ENCODE measurements at places on chromosomes 3 and 15.

- no peak for DNase-seq
Observed at GRCh38 chr3:127628788-127629466, at the start of gene PODXL2. TSS of gene PODXL2 (plus strand) at chr3:127629185. CDS start at chr3:127629220, 35 bp downstream.

- no peak for DNase-seq
Observed at GRCh38 chr3:114033721-114034120, 22.6 kb downstream of the CCDC191 start.

DNA sequence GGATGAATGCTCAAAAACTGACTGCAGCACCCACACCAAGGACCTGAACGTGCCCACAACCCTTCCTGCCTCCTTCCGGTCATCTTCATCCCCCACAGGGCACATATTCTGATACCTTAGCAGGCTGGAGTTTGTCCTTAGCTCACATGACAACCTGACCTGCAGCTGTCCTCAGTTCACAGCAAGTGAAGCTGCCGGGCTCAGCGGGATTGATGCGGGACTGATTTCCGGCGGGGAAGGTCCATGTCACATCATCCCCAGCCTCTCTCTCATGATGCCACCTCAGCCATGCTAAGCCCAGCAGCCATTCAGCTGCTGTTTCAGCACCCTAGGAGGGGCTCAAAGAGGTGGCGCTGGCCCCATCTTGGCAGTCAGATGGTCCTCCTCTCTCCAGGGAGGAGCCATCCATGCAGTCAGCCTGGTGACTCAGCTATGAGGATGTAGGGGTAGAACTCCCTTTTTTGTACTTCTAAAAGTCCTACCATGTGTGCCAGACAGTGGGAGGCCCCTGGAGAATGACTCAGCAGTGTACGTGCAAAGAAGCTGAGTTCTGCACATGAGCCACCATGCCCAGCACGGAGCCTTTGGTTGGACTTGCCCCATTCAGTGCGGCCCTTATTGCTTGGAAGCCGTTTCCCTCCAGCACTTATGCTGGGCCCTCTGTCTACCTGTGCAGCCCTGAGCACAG lies 9.5 kb downstream of the CA12 start:
- DNase-seq, result no peak

GRCh38 chr3:106514431-106514830 lies 645.6 kb upstream of the CBLB start:
- peak; percentile 59 for DNase-seq

- no peak for DNase-seq
Observed at GRCh38 chr3:56878074-56878473, 76.3 kb upstream of the ARHGEF3 start.

DNA sequence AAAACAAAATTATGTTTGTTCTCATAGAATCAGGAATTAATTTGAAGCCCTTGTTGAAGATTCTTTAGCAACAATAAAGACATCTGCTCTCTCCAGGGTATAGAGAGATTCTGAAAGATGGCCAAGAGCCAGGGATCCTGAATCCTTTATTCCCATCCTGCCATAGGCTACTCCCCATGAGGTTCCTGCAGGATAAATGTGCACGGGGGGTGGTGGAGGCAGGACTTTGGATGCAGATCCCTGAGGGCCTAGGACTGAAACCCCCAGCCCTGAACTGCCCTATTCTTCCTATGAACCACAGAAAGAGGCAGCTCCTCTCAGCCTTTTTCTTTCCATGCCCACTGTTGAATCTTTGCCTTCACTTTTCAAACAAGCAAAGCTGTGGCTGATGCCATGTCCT lies 17.1 kb downstream of the TMEM108 start:
- DNase-seq, result no peak

DNA sequence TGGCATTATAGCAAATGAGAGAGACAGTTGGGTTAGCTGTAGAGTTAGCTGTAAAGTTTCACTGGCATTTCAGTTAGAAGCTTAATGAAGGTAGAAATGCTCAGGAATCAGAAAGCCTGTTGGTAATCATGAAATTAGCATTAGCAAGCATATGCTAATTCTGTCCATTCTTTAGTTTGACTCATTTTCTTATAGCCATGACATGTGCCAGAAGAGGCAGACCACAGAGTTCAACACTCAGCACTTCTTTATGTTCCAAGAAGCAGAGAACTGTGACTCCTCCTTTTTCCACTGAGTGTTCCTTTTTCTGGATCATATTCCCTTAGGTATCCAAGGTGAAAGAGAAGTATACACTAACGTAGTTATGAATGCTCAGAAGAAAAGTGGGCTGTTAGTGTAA lies 276.2 kb upstream of the SGO1 start:
- DNase-seq, result no peak

DNA sequence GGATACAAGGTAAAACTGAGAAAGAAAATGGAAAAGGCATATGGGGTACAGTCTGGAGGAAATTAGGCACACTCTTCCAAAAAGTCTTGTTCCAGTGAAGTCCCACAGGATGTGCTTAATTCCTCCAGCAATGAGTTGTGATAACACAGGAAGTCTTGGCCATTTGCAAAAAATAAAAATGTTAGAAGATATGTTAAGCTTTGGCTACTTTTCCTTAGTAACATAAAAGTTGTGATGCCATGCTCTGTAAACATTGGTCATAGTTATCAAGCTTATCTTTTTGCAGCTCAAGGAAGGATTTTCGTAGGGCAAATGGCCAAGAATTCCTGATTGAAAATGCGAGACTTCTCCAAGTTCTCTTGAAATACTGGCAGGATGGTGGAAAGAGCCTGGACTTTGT lies 26.4 kb downstream of the LNP1 start:
- DNase-seq, result no peak

- no peak for DNase-seq
Observed at GRCh38 chr15:96720251-96720650, 389.8 kb downstream of the NR2F2 start.

DNA sequence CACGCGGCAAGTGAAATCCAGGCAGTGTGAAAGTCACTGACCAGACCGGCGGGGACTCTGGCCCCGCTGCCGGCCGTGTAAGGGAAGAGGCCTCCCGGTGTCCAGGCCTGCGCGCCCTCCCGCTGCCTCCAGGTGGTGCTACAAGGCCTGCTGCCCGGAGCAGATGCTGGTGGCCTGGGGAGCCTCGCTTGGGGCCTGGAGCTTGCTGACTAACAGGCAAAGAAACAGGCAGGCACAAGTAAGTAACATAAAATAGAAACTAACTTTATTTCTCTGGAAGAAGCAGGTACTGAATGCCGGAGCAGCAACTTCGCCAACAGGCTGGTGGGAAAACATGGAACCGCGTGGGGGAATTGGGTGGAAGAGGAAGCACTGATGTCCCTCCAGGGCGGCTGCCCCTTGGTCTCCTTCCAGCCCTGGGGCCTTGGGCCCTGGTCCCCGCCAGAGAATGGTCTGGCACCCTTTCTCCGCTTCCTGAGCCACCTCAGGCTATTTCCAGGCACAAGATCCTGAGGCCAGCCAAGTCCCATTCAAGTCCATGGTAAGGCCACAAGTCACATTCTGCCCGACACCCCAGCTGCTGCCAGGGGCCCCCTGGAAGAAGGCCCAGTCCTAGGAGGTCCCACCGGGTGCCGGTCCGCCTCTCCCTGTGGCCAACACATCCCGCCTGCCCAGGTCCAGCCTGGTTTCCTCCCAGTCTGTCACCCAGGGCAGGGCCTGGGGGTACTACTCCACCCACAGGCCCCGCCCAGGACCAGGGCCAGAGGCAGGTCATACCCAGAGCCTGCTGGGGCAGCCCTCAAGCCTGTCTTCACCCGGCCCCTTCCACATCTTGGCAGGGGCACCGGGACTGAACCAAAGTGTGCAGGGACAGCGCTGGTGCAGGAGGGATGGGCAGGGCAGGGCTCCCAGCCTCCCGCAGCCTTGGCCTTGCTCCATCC lies 45.0 kb downstream of the TNK2 start:
- DNase-seq, result no peak

DNA sequence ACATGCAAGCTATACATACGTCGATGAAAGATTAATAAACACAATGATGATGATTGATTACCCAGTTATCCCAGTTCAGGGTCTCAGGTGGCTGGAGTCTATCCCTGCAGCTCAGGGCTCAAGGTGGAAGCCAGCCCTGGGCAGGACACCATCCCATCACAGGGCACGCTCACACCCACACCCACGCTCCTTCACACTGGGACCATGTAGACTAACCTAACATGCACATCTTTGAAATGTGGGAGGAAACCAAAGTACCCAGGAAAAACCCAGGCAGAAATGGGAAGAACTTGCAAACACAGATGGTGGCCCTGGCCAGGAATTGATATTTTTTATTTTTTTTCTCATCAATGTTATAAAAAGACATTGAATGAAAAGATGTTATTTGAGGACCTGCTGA lies 151.4 kb upstream of the MCTP2 start:
- DNase-seq, result no peak
